Midbrain (tissue), 1 donor: ENCODE measurements at places on chromosomes 12 and 14.
A peak's percentile ranks its signal among the peaks of the same experiment; 100 is the strongest.

DNA sequence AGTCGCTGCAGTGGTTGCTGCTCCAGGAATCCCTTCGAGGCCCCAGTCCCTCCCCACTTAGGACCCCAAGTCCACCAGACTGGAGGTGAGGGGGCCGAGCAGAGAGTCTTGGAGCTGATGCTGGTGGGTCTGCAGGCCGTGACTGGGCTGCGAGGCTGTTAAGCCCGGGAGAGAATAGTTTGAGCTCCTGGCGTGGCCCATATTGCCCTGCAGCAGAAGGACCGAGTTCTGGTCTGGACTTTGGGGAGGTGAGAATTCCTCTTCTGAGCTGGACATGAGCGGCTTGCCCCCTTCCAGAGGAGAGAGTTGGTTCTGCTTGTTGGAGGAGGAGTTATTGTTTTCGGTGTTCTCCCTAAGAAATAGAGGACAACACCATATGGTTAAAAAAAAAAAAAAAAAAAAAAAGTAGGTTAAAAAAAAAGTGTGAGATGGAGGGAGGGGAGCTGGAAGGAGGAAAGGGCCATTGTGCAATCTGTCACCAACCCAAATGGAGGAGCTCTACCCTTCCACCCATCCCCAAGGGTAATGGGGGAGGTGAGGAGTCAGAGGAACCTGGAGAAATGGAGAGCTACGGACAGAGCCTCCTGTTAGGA lies 3.0 kb downstream of the SIX1 start:
- DNase-seq, result no peak

- DNase-seq, result no peak
Measured at GRCh38 chr12:112848338-112848715, 56.8 kb downstream of the RPH3A start.

DNA sequence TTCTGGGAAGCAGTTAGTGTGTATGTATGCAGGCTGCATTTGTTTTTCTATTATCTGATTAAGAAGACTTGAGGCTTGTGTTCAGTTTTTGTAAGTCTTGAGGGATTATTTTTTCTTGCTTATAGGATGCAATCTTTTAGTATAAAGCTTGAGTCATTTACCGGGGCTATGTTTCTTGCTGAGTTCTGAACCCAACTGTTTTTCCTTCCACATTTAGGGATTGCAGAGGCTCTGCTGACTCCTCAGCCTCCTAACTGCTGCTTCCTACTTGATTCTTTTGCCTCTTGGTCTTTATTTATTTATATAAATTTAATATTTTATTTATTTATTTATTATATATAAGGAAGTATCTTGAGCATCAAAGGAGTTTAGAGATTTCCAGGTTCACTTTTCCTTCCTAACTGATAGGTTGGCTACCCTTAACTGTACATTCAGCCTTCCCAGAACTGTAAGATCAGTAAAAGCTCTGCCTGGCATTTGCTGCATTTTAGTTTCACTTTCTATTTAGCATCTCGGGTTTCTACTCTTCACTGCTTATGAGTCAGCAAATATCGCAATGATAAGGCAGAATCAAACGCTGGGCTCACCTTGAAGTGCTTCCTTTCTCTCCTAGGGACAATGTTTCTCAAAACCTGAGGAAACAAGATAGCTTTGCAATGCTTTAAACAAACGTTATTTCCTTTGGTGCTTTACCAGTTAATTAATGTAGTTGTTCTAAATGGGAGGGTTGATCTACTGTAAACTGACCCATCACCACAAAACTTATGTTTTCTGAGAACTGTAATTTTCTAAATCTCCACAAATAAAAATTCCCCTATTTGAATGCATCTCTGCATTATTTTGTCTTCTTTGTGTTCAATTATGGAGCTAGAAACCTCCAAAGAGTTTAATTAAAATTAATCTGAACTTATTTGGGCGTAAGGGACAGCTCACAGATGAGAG lies 1183.7 kb upstream of the TMEM132C start:
- DNase-seq, result peak; percentile 54

GRCh38 chr12:83859021-83859420 lies 1053.6 kb downstream of the SLC6A15 start:
- DNase-seq, result no peak

- DNase-seq, result peak; percentile 53
Measured at GRCh38 chr12:100141666-100141997, 1.0 kb downstream of the BLTP3B start.

GRCh38 chr14:71606064-71606463 lies 326.2 kb upstream of the RGS6 start:
- DNase-seq, result no peak

DNA sequence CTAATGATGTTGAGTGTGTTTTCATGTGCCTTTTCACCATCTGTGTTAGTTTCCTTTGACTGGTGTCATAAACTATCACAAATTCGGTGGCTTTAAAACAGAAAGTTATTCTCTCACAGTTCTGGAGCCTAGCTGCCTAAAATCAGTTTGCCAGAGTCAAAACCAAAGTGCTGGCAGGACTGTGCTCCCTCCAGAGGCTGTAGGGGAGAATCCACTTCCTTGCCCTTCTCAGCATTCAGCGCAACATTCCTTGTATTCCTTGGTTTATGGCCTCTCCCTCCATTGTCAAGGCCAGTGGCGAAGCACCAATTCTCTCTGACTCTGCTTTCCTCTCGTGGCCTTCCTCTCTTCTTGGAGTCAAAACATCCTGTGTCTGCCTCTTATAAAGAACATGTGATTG lies 174.2 kb upstream of the PDE3A start:
- DNase-seq, result no peak

GRCh38 chr14:39763402-39763890 lies 331.2 kb upstream of the FBXO33 start:
- DNase-seq, result no peak

DNA sequence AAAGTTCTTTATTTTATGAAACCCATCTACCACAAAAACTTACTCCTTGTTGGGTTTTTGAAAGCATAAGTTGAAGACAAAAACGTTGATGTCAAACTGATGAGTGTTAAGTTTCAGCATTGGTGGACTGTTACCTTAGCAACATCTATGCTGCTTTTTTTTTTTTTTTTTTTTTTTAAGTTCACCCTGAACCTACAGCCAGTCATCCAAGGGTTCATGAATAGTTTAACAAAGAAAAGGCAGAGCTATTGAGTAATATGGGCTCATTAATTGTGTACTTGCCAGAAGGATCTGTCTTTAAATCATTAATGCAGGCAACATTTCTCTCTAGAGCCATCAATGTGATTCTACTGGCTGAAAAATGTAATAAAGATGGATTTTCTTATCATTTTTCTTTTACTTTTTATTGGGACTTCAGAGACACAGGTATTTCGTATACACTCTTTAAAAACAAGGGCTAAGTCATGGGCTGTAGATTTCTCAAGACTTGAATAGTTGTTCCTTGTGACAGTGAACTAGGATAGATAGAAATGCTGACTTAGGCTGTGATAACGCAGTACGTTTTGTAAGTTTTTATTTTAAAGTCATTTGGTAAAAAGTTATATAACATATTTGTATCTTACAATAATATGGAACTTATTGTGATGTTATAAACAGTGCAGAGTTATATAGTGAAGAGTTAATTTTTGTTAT lies at the start of gene PTPRQ:
PTPRQ (plus strand) TSS at position 262 of the 693 bp plus-strand sequence; CDS start at position 373, 111 bp downstream.
- DNase-seq, result no peak

GRCh38 chr12:47017041-47017713 lies 62.2 kb upstream of the PCED1B start:
- no peak for DNase-seq

GRCh38 chr14:99055019-99055418 lies 217.0 kb downstream of the BCL11B start:
- DNase-seq, result no peak

GRCh38 chr12:39483042-39483441 lies 40.1 kb upstream of the KIF21A start:
- no peak for DNase-seq

DNA sequence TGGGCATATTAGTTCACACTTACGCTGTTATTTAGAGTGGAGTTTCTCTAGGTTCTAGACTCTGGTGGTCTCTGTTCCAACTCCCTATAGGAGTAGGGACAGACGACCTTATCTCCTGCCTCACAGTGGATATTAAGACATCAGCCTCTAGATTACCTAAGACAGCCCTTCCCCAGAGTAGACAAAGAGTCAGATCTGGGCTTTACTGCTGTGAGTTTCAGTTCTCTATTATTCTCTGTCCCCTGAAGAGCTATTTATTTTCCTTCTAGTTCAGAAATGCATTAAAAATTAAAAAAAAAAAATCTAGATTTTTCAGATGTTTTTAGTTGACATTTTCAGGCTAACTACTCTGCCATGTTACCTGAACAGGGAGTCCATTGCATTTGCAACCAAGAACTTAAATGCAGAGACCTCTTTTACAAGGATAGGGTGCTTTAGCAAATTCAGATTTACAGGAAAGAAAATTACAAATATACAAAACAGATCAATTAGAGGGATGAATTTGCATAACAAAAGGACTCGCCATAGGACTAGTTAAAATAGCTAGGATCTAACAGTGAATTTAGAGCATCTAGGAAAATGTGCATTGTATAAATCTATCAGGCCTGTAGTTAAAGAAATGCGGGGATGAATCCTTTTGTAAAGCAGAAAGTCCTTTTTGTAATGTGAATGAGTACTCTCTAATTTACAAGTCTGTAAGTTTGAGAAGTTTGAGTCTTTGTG lies 381.4 kb downstream of the APAF1 start:
- DNase-seq, result no peak

DNA sequence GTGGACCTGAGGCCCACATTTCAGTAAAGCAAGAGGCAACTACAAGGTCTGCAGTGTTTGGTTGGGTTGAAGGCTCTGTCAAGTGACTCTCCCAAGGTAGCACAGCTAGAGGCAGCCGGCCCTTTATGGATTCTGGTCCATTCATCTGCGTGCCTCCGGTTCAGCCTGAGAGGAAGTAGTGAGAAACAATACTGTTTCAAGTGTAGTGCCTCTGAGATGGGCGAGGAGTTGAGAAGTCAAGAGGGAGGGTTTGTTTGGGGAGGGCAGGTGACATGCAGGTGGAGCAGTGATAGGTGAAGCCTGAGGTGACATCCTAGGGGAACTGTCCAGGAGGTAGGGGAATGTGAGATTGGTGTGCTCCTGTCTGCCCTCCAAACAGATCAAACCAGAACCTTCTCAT lies 933.5 kb downstream of the VRK1 start:
- no peak for DNase-seq

- no peak for DNase-seq
Measured at GRCh38 chr14:68939181-68939892, 39.8 kb downstream of the ACTN1 start.

GRCh38 chr14:95496690-95497259 lies 19.7 kb downstream of the SYNE3 start:
- peak; percentile 32 for DNase-seq

DNA sequence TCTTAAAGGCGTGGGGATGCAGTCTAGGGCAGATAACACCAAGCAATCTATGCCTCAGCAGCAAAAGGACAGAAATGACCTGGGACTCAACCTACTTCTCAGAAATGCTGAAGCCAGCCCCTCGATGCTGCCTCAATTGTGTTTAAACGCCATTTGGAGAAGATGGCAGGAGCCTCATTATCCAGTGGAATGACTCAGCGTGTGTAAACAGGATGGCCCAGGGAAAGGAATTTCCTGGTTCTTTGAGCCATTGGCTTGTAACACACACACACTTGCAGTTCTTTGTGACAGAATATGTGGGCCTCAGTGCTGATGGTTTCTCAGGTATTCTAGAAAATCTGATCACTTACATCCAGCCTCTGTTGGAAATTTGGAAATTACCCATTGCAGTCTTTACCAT lies 154.3 kb downstream of the NTF3 start:
- no peak for DNase-seq

DNA sequence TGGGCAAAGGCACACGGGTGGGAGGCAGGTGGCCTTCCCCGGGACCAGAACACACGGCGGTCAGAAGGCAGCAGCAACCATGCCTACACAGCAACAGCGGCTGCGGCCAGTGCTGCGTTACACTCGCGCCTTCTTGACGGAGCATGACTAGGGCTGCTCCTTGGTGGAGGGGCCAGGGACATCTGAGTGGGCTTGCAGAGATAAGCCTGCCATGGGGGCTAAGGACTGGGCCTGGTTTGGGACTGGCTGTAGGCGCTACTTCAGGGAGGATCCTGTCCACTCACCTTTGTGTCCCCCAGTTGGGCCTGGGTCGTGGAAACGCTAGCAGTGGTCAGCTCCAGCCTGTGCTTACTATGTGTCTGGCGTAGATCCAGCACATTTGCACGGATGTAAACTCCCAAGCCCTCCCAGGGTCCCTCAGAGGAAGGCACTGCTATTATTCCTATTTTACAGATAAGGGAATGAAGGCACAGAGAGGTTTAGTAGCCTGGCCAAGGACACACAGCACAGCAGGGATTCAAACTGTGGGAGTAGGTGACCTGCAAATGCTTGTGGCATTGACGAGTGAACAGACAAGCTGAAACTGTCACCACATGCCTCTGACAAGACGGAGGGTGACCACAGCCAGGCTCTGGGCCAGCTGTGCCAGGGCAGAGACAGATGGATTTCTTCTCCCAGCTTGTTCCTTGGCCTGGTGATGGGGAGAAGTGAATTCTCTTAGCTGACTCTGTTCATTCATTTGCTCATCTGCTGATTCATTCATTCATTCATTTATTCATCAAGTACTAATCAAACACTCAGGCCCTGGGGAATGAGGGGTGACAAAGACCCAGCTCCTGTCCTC lies 31.9 kb upstream of the DLK1 start:
- DNase-seq, result no peak

GRCh38 chr12:70032076-70032475 lies 207.0 kb downstream of the MYRFL start:
- no peak for DNase-seq

GRCh38 chr12:121297435-121297991 lies 1.0 kb upstream of the CAMKK2 start:
- DNase-seq, result no peak

- DNase-seq, result no peak
Measured at GRCh38 chr12:123223241-123223668, 9.7 kb downstream of the MPHOSPH9 start.

DNA sequence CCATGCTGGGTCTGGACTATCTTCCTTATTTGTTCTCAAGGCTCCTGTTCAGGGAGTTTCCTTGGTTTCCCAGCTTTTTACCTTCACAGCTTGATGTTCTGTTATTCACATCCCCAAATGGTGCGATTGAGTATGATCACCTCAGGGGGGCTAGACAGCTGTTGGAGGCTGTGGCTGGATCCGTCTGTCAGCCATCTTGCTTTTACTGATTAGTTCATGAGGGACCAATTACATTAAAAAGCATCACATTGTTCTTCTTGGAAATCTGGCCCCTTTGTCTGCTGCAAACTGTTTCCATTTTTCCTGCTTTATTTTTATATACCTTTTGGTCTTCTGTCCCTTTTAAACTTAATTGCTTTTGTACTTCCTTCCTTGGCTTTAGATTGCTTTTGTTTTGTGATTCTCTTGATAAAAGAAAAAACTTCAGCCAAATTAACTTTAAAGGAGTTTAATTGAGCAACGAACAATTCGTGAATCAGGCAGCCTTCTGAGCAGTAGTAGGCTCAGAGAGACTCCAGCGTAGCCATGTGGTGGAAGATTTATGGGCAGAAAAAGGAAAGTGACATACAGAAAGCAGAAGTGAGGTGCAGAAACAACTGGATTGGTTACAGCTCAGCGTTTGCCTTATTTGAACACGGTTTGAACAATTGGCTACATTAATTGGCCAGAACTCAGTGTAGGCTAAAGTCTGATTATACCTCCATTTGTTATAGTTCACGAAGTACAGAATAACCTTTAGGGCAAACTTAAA lies 208.7 kb downstream of the AEBP2 start:
- DNase-seq, result no peak

GRCh38 chr12:128178565-128178964 lies 88.4 kb upstream of the TMEM132C start:
- no peak for DNase-seq
